Fibroblast of skin of left biceps (primary cell): ENCODE measurements at places on chromosomes 6 and 20.
A peak's percentile ranks its signal among the peaks of the same experiment; 100 is the strongest.

DNA sequence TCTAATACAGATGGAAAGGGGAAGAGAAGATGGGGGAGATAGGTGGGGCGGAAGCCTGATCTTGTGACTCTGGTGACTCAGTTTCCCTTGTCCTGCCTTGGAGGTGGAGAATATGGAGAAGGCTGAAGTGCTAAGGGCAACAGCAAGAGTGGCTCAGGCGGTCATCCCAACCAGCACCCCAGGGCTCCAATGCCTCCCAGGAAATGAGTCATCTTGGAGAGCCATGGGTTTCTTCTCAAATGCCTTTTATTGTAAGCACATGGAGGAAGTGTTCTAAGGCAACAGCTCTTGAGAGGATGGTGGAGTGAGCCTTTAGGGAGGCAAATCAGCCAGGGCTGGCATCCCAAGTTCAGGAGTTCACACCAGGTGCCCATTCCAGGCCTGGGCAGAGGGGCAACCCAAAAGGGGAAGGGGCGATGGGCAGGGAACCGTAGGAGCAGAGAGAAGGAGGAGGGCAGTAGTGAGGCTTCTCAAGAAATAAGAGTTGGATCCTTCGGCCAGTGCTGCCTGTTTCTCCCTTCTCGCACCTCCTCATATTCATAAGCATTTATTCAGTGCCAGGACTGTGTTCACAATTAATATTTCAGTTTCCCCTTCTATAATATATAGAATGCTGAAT lies 13.2 kb upstream of the AHCY start:
- DNase-seq = no peak

DNA sequence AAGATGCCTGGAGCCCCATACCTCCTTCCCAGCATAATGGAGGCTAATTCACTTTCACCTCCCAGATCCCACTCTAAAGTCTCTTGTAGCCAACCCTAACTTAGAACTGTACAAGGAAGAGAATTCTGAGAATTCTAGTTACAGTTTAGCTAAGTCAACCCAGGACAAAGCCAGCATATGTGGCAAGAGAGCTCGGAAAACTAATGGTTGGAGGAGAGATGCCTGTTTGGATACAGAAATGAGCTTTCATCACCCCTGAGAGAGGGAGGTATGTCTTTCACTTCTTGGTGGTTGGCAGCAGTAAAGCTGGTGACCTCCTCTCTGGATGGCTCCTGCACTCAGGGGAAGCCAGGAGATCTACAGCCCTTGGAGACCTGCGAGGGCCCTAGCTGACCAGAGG lies 252.6 kb upstream of the SUPT3H start:
- no peak for DNase-seq

DNA sequence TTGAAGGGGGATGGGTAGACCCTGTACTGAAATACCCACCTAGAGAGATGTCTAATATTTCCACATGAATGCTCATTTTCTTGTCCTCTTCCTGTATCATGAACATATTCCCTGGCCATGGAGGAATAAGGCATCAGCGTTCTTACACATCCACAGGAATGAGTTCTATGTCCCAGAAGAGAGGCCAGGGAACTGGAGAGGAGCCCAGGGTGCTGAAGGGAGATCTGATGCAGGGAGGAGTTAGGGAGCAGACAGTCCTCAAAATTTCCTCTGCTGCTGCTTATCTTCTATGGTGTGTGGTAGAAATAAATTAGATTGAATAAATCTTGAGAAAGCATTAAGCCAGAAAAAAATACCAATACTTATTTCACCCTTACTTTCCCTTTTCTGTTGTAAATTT lies 295.0 kb downstream of the KCNQ5 start:
- DNase-seq = no peak

DNA sequence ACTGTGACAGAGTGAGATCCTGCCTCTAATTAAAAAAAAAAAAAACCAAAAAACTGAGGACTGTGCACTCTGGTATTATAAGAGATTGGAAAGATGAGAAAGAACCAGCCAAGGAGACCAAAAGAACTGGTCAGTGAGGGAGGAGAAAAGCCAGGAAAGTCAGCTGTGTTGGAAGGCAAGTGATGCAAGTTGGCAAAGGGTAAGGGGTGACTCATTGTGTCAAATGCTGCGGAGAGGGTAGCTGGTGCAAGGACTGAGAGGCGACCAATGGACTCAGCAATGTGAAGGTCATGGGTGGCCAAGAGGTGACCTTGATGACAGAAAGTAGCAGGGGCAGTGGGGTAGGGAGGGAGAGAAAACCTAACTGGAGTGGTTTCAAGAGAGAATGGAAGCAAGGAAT lies 27.4 kb upstream of the LRRN4 start:
- DNase-seq = no peak

DNA sequence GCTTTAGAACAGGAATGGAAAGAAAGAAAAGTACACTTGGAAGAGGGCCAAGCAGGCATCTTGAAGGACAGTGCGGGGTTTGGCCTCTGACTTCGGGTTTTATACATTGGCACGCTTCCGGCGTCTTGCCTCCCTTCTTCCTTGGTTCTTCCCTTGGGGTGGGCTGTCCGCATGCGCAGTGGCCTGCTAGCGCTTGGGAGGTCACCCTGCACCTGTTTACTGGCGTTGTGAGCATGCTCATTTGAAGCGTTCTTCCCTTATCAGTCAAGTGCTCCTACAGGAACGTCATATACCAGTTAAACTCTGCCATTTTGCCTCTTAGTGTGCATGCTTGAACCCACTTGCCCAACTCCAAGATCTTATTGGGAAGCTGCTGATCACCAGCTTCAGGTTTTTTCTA lies 230.0 kb downstream of the TTLL2 start:
- DNase-seq = no peak

DNA sequence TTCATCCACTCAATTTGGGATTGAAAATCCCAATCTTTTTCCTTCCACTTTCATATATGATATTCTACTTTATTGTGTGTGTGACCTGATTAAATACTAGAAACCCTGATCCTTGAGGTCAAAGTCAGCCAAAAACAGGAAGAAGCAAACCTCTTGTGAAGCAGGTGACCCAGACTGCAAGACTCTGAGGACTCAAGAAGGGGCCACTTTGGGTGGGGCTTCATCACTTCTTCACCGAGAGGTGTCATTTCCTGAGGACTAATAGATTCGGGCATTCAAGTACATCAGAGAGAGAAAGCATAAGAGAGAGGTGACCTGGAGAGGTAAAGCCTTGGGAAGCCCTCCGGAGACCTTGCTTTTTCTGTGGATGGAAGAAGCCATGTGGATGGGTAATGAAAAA lies 129.0 kb downstream of the CFAP61 start:
- no peak for DNase-seq

DNA sequence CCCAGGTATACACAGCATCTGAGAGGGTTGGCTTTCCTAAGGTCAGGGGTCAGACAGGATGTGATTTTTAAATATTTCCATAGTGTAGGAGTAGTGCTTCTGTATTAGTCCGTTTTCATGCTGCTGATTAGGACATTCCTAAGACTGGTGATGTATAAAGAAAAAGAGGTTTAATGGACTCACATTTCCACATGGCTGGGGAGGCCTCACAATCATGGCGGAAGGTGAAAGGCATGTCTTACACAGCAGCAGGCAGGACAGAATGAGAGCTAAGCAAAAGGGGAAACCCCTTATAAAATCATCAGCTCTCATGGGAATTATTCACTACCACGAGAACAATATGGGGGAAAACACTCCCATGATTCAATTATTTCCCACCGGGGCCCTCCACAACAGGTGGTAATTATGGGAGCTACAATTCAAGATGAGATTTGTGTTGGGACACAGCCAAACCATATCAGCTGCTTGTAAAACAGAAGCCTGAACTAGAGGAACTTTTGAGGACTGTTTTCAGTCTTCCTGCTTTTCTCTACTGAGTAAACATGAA lies 91.0 kb upstream of the MEI4 start:
- DNase-seq = no peak

GRCh38 chr20:21099751-21100577 lies 6.2 kb downstream of the LINC00237 start:
- no peak for DNase-seq

GRCh38 chr6:137341681-137342195 lies 122.6 kb upstream of the IFNGR1 start:
- peak; percentile 23 for DNase-seq

DNA sequence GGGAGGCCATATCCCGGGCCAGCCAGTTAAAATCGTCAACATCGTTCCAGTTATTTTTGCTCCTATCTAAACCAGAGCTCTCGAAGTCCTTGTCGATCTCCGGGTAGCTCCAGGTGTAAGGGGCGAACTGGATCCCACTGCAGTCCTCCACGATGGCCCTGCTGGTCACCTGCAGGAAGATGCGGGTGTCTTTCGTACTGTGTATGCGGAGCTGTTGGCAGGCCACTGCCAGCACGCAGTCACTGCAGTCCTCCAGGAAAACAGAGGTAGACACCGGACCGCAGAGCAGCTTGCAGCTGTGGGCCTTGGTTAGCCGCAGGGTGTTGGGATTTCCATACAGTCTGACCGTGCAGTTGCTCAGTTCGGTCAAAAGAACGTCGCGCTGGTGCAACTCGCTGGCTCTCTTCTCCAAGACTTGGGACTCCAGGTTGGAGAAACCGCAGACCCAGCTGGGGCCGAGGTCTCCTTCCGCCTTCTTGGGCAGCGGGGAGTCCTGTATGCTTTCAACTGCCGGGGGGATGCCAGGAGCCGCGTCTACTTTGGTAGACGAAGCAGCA lies 742 bp downstream of the TBCC start:
- no peak for DNase-seq

- no peak for DNase-seq
Measured at GRCh38 chr6:158715330-158716311, 65.8 kb downstream of the SYTL3 start.

- DNase-seq = no peak
Measured at GRCh38 chr20:9052136-9052535, 16.8 kb upstream of the PLCB4 start.

- DNase-seq = no peak
Measured at GRCh38 chr20:2382833-2383232, 2.1 kb downstream of the TGM6 start.

DNA sequence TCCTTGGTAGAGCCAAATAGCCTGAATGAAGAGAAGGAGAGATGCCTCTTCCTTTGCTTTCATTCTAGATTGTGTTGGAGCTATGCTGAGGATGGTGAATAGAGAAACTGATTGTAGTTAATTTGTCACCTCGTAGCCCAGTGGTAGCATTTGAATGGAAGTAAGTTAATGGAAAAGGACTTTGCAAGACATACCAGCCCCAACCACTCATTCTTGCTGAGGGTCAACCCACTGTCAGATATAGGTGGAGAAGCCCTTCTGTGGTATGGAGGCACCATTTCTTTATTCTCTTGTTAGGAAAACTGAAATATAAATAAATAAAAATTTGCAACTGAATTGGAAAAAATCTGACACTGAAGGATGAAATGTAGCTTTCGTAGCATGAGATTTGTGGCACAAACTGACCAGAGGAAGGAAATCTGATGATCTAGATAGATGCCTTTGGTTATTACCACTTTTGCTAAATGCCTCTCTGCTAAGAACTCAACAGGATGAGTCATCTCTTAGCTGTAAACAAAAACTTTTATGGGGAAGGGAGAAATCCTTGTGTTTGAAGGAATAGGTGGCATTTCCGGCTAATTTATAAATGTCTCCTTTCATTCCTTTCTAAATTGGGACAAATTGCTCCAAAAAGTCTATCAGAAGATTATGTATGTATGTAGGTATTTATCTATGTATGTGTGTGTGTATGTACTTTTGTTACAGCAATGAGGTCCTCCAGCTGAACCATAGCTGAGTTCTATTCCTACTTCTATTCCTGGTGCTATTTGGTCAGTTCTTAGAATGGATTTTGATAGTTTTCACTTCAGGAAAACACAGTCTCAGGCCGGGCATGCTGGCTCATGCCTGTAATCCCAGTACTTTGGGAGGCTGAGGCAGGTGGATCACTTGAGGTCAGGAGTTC lies 76.5 kb upstream of the SUPT3H start:
- DNase-seq = no peak

DNA sequence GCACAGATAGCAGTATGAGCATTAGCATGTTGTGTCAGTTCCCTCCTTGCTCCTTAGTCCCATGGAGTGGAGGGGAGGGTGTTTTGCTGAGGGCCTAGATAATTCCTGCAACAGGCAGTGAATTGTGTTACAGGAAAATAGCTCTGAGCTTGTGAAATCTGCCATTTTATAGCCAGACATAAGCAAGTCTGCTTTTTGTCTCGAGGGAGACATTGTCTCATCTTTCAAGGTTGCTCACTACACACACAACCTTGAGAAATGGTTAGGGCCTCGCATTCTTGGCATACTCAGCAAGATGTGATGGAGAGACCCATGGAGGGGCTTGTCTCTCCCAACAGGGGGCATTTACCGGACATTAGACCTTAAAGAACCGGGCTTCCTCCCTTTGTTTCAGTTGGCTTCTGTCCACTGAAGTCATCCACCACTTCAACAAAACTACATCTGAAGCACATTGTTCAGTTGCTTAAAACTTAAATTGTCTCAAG lies 108.0 kb upstream of the FOXO3 start:
- peak; percentile 63 for DNase-seq
